Sigmoid colon (tissue), 7 donors: ENCODE measurements at places on chromosomes 3 and 15.
A peak's percentile ranks its signal among the peaks of the same experiment; 100 is the strongest.

DNA sequence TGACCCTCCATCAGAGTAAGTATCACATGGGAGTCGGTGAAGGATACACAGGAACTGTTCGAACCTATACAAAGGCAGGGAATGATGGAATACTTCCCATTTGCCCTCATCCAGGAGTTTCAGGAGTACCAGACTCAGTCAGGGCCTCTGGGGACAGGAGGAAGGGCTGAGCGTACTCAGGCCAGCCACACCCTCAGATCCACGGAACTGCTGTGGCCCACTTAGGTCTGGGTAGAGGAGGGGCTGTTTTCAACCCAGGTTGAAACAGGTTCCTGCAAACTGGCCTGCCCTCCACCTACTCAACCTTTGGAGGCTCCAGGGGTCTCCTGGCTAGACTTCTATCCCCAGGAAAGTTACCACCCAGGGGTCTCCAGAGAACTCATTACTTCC is 6.7 kb upstream of the IGDCC3 start:
- DNase-seq = no peak

DNA sequence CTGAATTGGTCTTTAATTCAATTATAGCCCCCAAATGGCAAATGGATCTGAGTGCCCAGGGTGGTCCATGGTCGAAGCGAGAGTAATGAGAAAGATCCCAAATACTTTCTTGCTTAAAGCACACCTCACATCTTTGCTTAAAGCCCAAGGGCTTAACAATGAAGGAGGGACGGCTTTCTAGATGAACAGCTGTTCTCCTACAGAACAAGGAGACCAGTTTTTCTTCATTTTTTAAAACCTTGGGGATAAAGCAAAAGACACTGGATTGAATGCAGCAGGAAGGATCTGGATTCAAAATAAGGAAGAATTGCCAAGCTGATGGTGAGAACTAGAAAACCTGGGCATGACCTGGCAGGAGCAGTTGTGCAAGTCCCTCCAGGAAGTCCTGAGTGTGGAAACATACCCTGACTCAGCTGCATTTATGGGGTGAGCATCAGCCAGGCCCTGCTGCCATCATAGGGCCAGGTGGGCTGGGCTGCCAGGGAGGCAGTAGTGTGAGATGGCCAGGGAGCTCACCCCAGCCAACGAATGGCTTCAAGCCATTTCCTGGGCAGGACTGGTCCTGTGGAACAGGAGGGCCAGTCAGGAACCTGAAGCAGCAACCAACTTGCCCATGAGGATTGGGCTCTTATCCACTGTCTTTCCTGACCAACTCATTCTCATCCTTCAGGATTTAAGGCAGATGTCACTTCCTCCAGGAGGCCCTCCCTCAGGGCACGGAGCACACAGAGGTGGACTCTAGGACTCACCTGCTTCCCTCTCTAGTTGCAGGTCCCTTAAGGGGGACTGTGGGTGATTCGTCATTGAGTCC is 18.4 kb upstream of the RHCG start:
- DNase-seq = no peak

DNA sequence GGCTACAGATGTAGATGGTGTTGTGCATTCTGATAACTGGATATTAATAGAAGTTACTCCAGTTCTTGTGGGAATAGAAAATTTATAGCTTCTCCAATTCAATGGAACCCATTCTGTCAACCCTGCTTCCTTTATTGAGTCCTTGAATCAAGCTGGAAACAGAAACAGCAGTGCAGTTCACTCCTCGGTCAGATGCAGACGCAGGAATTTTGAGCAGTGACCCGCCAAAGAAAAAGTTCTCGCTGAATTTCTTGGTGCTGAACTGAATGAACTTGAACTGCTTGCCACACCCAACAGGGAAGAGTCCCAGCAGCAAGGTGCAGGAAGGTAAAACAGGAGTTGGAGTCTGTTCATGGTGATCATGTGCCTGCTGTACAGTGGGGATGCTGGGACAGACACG is 10.3 kb downstream of the HRH1 start:
- DNase-seq = peak; percentile 37

DNA sequence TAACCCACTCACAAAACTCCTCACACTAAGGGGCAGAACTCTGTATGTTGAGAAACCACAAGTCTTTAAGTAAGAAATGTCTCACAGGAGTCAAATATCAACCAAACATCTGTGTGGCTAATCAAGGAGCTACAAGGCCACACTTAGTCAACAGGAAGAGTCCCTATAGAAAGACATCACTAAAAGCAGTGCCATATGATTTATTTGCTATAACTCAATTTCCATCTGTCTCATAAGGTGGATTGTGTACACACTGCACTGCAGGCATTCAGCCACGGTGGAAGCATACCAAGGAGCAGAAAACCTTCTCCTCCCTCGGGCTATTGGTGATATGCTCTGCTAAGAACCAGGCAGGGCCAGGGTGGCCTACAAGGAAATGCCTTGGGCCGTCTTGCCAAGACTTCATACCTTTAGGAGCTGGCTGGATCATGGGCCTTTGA is 197.6 kb upstream of the CFAP20DC start:
- no peak for DNase-seq

DNA sequence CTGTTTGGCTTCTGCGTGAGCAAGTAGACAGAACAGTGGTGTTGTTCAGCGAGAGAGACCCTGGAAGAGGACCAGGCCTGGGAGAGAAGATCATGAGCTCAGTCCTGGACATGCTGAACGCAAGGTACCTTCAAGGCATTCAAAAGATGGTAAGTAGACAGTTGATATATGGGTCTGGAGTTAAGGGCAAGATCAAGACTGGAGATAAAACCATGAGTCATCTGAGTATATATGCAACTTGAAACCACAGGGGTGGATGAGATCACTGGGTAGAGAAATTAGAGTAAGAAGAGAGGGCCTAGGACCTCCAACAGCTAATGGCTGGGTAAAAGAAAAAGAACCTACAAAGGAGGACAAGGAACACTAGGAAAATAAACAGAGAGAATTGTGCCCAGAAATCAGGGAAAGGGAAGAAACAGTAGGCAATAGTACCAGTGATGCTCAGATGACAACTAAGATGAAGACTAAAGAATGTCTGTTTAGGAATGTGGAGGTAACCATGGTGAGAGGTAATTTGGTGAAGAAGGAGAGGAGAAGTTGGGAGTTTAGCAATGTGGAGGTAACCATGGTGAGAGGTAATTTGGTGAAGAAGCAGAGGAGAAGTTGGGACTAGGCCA is 343.2 kb upstream of the ADAMTS9 start:
- no peak for DNase-seq

GRCh38 chr15:55257938-55258337 is 31.7 kb downstream of the RAB27A start:
- no peak for DNase-seq

DNA sequence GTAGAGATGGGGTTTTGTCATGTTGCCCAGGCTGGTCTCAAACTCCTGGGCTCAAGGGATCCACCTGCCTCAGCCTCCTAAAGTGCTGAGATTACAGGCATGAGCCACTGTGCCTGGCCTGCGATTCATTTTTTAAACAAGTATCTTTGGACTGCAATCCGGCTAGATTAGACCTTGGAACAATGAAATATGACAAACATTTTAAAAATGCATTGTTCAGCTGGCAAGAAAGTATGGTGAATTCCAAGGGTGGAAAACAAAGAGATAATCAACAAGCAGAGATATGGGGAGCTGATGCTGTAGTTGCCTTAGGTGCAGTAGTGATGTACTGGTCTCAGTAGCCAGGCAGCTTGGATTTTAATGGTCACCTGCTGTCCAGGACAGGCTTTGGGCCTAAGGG is 95.8 kb upstream of the GOLGA8J start:
- no peak for DNase-seq

GRCh38 chr3:119018690-119019463 is 15.8 kb downstream of the IGSF11 start:
- no peak for DNase-seq

DNA sequence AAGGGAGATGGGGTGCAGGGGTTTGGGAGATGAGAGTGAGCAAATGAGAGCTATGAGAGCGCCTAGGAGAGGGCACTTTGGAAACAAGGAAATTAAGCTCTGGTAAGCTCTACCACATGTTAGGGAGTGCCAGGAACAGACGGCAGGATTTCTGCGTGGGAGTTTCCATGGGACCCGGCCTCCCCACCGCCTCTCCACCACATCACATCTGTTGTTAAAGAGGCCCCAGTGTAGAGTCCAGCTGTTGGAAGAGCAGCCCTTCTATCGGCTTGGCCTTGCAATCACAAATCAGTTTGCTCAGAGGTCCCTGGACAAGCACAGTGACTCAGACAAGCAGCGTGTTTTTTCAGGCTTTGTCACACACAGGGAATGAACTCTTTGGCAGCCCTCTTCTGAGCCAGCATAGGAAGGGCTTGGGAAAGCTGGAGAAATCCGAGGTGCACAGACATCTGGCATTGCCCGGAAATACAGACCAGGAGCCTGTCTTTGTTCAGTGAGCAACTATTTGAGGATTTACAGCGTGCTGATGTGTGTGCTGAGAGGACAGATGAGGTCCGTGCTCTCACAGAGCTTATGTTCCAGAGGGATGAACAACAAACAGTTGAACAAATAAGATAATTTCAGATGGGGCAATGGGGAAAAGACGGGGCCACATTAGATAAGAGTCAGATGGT is 370.6 kb upstream of the PROK2 start:
- peak; percentile 85 for DNase-seq

DNA sequence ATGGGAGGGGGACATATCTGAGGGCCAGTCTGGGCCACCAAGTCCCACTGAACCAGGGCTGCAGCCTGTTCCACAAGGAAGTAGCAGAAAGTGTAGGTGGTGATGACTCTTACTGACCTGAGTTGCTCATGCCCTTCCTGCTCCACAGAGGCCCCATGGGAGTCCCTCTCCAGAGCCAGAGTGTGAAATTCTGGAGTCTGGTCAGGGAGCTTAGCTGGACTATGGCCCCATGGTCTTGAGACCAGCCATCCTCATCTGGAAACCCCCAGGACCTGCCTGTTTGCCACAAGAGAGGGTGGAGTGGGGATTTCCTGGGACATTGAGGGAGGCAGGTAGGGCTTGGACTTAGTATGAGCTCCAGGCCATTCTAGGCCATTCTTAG is 3.0 kb downstream of the SPINT1 start:
- no peak for DNase-seq

DNA sequence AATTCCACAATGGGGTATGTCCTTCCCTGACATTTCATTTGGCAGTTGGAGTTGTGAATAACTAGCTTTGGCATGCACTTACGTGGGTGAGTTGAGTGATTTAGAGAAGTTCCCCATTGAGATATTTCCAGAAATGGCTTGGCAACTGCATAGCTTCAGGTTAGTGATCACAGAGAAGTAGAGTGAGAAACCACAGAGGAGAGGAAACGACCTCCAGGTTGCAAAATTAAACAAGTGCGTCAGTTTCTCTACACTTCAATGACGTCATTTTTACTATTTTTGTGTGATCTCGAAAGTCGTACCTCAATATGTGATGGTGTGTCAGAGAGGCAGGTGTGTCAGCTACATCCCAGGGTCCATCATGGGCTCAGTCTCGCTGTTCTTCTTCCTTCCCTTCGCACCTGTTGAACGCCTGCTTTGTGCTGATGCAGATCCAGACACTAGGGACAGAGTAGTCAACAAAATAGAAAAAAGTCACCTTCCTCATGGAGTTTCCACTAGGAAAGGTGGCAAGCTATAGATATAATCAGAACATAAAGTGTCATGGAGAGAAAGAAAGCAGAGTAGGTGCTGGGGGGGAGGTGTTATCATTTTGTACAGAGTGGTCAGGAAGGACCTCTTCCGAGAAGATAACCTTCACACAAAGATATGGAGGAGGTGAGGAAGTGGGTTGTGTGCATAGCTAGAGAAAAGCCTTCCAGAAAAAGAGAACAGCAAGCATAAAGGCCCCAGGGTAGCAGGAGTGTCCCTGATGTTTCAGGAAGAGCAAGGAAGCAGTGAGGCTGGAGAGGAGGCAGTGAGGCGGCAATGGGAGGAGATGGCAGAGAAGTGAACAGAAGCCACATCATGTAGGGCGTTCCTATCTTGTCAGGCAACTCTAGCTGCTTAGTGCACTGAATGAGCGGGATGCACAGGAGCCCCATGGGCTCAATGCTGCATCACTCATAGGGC is 75.6 kb downstream of the MCTP2 start:
- no peak for DNase-seq

GRCh38 chr3:41963823-41964222 is 1.9 kb upstream of the ULK4 start:
- no peak for DNase-seq

DNA sequence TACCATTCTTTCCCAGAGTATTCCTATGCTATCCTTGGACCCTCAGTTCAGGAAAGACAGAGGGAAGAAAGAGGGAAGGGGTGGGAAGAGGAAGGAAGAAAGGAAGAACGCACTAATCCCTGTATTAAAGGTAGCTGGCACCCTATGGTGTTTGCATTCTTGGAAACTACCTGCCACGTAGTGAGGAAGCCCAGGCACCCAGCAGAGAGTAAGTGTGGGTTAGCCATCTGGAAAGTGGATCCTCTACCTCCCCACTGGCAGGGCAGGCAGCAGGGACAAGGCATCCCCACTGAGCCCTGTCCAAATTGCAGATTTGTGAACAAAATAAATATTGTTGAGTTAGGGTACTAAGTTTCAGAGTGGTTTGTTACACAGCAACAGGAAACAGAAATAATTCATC is 8.8 kb downstream of the RBP1 start:
- no peak for DNase-seq

- no peak for DNase-seq
Observed at GRCh38 chr3:49910409-49911123, 6.9 kb upstream of the MST1R start.

DNA sequence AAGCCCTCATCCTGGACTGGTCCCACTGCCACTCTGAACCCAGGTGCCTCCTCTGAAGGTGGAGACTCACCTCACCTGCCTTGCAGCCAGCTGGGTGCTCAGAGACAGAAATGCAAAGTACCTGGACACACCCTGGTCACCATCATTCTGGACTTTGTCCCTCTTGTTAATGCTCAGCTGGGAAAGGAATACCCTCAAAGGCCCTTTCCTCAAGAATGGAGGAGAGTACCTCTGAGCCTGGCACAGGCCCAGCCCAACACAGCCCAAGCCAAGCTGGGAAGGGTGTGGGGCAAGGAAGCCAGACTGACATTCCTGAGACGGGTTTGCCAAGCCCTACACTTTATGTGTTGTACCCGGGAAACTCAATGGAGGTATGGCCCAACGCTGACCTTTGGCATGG is 983 bp upstream of the ALAS1 start:
- no peak for DNase-seq

GRCh38 chr15:80773122-80773551 is 6.0 kb upstream of the CEMIP start:
- DNase-seq = no peak

DNA sequence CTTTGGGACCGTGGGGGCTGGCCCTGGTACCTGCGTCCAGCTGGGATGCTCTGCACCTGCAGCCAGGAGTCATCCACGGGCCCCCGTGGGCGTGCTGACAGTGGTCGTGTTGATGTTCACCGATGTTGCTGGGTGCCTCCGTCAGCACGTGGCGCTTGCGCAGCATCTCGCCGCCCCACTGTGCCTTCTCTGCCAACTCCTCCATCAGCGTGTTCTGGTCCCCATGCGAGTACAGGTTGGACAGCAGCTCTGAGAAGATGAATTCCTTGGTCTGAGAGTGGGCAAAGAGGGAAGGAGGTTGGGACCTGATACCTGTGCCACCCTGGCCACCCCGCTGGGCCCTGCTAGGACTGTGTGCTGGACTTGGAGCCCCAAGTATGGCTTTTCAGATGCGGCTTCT is 61.4 kb downstream of the ADAMTS7 start:
- peak; percentile 59 for DNase-seq
